ENCODE measurements at places on chromosomes 12 and 14.

GRCh38 chr12:109087250-109087649 is 6.0 kb downstream of the ALKBH2 start:
- H3K4me3 ChIP-seq: no peak overlapping the region
- no peaks in the 10 kb centered on the region for H3K27me3 ChIP-seq
- H3K36me3 ChIP-seq: peaks cover 54% of the 10 kb centered on the region
- DNase-seq: no peak

- no peaks in the 10 kb centered on the region for H3K27me3 ChIP-seq
- DNase-seq: no peak
- H3K4me1 ChIP-seq: peaks cover 18% of the 10 kb centered on the region
- H3K27ac ChIP-seq: no peak overlapping the region
Observed at GRCh38 chr12:106914796-106915634, 40.7 kb upstream of the TMEM263 start.

- H3K27me3 ChIP-seq: no peaks in the 10 kb centered on the region
- H3K27ac ChIP-seq: no peak overlapping the region
- no peak for DNase-seq
- H3K4me3 ChIP-seq: no peak overlapping the region
Observed at GRCh38 chr14:75752907-75753594, 92.0 kb downstream of the TTLL5 start.

DNA sequence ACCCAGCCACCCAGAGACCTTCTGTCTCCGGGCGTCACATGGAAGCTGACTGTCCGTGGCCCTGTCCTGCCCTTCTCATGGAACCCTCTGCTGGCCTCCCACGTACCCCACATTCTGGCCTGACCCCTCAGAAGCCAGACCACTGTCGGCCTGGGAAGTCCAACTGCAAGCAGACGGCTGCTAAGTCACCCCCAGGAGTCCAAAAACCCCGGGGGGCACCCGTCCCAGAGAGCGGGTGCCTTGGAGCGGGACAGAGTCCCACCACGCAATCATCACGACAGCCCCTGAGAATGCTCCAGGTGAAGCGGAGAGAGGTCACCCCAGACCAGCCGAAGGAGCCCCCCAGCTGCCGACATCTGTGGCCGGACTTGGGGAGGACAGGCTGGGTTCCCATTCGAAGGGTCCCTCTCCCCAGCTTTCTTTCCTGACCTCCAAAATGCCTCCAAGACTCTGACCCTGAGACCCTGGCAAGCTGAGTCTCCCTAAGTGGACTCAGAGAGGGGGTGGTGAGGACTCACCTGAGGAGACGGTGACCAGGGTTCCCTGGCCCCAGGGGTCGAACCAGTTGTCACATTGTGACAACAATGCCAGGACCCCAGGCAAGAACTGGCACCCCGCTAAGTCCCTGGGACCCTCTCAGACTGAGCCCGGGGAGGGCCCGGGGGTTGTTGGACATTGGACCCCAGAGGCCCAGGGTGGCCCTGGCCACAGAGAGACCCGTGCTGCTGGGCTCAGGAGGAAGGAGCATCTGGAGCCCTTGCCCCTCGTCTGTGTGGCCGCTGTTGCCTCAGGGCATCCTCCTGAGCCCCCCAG is 337.1 kb downstream of the TMEM121 start:
- no peak overlapping the region for H3K4me3 ChIP-seq
- H3K4me1 ChIP-seq: no peaks in the 10 kb centered on the region
- no peak for DNase-seq
- no peak overlapping the region for H3K27ac ChIP-seq
- no peaks in the 10 kb centered on the region for H3K27me3 ChIP-seq

- no peak overlapping the region for H3K4me3 ChIP-seq
- DNase-seq: peak; percentile 87
- H3K27me3 ChIP-seq: no peaks in the 10 kb centered on the region
- peaks cover 34% of the 10 kb centered on the region for H3K36me3 ChIP-seq
- H3K27ac ChIP-seq: peak overlapping the region; percentile 97
Observed at GRCh38 chr14:99230208-99231151, 41.5 kb downstream of the BCL11B start.

DNA sequence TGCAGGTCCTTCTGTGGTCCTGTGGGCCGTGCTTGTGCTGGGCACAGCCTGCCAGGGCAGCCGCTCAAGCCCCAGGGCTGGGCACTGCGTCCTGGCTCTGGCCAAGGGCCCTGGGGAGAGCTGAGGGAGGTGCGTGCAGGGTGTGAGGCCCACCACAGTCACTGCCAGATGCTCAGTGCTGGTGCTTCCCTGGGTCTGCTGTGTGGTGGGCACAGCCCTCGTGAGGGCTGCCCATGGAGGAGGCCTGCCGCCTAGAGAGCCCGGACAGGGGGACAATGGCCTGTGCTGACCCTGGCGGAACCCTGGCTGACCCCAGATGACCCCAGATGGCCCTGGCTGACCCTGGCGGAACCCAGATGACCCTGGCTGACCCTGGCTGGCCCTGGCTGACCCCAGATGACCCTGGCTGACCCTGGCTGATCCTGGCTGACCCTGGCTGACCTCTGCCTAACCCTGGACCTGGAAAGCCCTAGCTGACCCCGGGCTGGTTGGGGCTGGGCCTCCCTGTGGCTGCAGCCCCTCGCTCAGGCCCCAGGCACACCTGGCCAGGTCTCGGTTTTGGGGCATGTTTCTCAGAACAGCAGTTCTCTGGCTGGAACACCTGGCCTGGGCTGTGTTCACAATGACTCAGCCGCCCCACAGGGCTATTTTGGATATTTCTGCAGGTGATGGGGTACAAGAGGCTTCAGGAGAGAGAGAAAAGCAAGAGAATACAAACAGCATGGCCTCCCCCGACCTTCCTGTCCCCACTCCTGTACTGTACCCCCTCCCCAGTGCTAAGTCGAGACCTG is 55.4 kb downstream of the TMEM121 start:
- H3K36me3 ChIP-seq: no peaks in the 10 kb centered on the region
- H3K4me3 ChIP-seq: no peak overlapping the region
- no peaks in the 10 kb centered on the region for H3K27me3 ChIP-seq
- no peak for DNase-seq
